IMR-90 (cell line): ENCODE measurements at places on chromosomes 1 and 21. TPM values are rescaled to one million over a fixed set of nuclear protein-coding genes. Genes with fewer than 3 reads are reported as not detected.

PLEKHA6 gene
- 5.0 and 8.2 TPM in 2 replicates for total RNA-seq

CD247 gene
- not detected in 2 replicates for total RNA-seq

RGS13 gene
- not detected in 2 replicates for total RNA-seq

KCNE1 gene
- total RNA-seq: 0.83 and 0.90 TPM in 2 replicates

CYP4Z1 gene
- not detected in 2 replicates for total RNA-seq

DNA sequence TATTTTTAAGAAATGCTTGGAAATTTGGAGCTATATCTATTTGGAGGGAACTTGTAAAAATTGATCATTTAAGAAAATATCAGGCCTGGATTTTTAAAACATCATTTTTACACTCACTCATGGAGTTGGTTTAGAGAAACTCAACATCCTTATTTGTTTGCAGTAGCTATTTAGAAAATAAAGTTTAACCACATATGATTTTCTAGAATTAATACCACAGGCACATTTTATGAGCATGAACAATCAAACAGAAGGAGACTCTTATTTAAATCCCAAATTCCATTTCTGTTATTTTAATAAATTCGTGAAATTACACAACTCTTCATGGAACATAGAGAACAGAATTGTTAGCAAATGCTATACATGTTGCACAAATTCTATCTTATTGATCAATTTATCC lies 3.2 kb downstream of the CDKN2C start:
- no peak for DNase-seq

DNA sequence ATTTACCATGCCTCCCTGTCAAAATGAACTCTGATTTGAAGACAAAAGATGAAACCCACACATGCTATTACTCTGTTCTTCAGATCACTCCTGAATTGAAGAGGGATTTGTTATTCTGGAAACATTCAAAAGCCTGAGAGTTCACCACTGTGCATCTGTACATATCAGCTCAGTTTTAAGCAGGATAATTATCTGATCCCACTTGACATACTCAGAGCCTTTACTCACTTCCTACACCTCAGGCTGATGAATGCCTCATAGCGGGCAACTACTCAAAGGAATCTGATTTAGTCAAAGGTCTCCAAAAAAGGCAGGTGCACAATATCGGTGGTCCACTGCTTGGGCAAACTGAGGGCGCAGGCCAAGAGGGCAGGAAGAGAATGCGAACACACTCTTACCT lies 47.5 kb upstream of the LPAR3 start:
- no peak for DNase-seq

- peak; percentile 7 for DNase-seq
Observed at GRCh38 chr1:229408458-229409037, 25.3 kb downstream of the ACTA1 start.
